Activated CD4-positive, alpha-beta T cell treated with anti-CD3 and anti-CD28 coated beads for 36 hours (primary cell): ENCODE measurements at places on chromosomes 11 and 22.

DNA sequence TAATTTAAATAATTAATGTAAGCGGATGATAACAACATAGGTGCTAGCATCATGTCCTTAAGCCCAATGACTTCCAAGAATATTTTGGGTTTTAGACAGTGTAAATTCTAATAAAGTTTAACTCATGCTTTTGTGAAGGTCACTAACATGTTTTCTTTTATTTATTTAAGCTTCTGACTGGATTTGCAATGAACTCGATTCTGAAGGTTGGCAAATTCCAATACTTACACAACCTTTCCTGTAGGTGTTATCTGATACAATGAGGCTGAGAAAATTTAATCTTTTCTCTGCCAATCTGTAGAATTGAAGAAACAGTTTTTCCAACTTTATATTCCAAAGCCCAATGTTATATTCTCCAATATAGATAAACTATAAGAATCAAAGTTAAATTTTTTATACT lies 311.3 kb downstream of the LUZP2 start:
- no peak for DNase-seq

GRCh38 chr11:120432056-120433018 lies 79.2 kb upstream of the GRIK4 start:
- peak; percentile 10 for DNase-seq

- no peak for DNase-seq
Measured at GRCh38 chr22:27699383-27700019, 102.1 kb downstream of the MN1 start.

GRCh38 chr11:11318961-11319360 lies 34.1 kb downstream of the CSNK2A3 start:
- no peak for DNase-seq

DNA sequence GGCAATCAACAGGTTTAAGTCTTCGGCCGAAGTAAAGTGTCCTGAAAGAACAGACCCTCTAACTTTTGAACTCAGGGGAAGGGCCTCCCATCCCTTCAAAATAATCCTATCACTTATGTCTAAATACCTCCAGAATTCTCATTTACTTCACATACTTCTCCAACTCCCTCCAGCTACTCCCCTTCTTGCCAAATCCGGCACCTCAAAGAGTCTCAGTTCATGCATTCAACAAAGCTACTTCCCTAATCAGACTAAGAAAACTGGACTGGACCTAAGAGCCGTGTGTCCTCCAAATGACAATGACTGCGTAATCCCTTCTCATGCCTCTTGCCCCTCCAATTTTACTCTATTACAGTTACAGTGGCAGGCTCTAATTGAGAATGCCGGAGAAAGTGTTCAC lies 1.3 kb downstream of the DDB1 start:
- no peak for DNase-seq

GRCh38 chr11:126991596-126991995 lies 9.0 kb downstream of the KIRREL3 start:
- no peak for DNase-seq

- no peak for DNase-seq
Measured at GRCh38 chr11:34425867-34426266, 12.9 kb upstream of the CAT start.

GRCh38 chr11:11519184-11519583 lies 102.6 kb downstream of the GALNT18 start:
- DNase-seq, result no peak

GRCh38 chr11:107457205-107457557 lies 444 bp downstream of the CWF19L2 start:
- DNase-seq, result peak; percentile 33
